ENCODE measurements at places on chromosomes 3 and 15. TPM values are rescaled to one million over a fixed set of nuclear protein-coding genes. Genes with fewer than 3 reads are reported as not detected.
A peak's percentile ranks its signal among the peaks of the same experiment; 100 is the strongest.

Gene SLC28A2
- not detected for total RNA-seq

Gene SLC25A36
- 77.3 TPM for total RNA-seq

Gene ARGFX
- not detected for total RNA-seq

Gene IL17RE
- total RNA-seq: 0.78 TPM

- DNase-seq: no peak
These were observed 88.6 kb downstream of the RYK start for GRCh38 chr3:134161898-134162615.

GRCh38 chr15:70033529-70034140, 64.1 kb downstream of the TLE3 start:
- no peak for DNase-seq

DNA sequence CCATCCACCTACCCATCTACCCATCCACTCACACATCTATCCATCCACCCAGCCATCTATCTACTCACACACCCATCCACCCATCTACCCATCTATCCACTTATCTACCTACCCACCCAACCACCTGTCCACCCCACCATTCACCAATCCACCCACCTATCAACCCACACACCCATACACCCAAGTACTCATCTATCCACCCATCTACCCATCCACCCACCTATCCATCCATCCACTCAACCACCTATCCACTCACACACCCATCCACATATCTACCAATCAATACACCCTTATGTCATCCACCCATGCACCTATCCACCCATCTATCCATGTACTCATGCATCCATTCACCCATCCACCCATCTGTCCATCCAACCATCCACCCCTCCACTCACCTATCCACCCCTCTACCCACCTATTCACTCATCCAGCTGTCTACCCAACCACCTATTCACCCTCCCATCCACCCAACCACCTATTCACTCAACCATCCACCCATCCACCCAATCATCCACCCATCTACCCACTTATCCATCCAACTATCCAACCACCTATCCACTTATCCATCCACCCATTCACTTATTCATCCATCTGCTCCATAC, 109.8 kb downstream of the CHSY1 start:
- DNase-seq: no peak

- no peak for DNase-seq
These were observed 26.6 kb downstream of the GABRA5 start for GRCh38 chr15:26893351-26894065.

DNA sequence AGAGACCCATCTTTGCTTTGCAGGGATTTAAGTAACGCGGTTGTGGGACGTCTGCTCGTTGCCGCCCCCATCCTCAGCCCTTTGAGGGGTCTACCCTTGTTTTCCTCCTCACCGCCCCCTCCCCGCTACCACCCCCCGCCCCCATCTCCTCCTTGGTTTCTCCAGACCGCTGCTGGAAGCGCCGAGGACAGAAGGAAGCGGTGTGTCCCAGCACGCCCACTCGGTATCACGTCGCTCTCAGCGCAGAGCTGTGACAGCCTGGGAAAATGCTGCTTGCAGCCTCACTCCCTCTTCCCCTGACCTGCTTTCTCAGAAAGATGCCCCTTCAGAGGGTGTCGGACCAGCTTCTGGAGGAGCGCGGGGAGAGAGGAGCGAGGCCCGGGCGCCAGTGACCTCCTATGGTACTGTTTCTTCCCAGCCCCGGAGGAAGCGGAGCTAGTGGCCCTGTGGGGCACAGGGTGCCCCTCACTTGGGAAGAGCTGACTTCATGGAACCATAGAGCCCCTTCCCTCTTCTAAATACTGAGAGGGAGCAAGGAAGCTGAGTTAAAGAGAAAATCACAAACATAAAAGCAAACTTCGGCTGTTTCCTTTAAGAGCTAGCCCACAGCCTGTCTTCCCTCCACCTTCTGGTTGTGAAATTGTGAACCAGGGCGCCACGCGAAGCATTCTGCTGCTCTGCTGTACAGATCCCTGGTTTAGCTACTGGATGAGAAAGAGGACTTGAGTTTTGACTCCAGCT, 698 bp downstream of the IL1RAP start:
- peak; percentile 81 for DNase-seq

GRCh38 chr15:48644827-48645557, 517 bp downstream of the FBN1 start:
- DNase-seq: peak; percentile 79

GRCh38 chr3:50172626-50173220, 17.6 kb downstream of the SEMA3F start:
- no peak for DNase-seq

Measured in Right ventricle myocardium inferior (tissue), 1 donor.